Activated gamma-delta T cell treated with Interleukin-2 at 50 U/mL for 16 hours (primary cell): ENCODE measurements at places on chromosomes 12 and 14.

DNA sequence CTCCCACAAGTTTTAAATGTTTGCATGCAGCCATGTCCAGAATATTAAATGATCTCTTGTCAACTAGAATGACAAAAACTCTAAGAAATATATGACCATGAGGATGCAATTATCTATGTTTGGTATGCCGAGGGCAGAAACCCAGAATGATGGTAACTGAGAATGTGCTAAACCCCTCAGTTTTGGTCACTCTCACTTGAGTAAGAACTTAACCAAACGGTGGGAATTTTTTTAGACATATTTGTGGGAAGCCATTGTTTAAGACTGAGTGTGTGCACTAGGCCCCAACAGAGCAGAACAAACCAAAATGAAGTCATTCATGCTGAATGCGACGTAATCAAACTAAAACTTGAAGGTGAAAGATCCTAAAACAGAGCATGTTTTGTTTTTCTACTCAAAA is 1927.9 kb upstream of the SEL1L start:
- no peak for DNase-seq

DNA sequence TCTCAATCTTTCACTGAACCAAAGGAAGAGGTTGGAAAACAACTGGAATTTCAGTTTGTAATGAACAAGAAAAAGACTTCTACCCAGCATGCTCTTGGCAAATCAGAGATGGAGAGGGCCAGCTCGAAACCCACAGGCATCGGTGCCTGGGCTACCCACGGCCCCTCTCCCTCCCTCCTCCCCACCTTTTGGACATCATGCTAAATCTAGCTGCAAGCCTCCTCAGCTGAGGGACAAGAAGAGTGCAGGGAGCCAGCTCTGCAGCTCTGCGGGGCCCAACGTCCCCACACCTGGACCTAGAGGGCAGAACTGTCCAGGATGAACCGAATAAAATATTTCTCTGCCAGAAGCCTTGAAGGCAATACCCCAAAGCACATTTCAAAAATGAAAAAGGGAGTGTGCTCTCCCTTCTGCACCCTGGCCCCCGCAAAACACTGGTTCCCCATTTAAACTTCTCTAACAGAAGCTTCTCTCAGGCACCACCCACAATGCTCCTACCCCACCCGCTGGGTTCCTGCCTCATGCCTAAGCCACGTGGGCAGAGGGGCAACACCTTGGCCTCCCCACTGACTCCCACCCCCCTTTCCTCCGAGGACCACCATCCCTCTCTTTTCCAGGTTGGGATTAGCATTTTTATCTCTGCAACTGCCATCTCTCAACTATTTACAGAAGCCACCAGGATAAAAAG is 8.2 kb downstream of the CAMKK2 start:
- DNase-seq = no peak

DNA sequence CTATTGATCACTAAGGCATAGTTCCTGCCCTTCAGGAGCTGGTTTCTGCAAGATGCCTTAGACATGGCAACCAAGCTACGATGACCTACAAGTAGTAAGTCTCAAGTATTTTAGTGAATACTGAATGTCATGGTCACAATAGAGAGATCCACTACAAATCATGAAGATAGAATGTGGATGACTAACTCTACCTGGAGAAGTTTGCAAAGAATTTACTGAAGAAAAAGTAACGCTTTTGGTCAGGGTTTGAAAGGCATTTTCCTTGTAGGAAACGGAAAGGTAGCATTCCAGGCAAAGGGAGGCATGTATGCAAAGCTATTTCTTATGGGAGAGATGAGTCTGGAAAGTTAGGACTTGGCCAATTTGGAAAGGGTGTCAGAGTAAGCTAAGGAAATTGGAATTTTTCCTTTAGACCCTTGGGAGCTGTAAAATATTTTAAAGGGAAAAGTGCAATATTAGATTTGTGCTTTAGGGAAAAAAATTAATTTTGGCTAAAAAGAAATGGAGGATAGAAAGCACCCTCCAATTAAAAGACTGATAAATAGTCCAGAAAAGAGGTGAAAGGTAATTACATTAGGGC is 377.5 kb downstream of the EGLN3 start:
- DNase-seq = no peak

GRCh38 chr14:95922080-95922479 is 45.4 kb downstream of the TUNAR start:
- DNase-seq = no peak

DNA sequence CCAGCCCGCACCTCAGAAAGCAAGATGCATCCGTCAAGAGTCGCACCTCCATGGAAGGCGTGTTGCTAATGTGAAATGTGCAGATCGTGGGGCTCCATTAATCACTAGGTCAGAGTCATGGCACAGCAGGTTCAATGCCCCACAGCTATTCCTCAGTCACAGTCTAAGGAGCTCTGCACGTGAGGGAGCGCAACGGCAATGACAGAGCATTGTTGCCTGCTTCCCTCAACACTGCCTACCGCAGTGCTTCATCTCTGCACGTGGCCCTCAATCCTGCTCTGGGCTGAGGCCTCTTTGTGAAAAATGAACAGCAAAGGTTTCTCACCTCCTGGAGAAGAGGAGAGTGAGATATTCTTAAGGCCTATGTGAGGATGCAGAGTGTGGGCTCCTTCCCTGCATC is 995.2 kb upstream of the TMEM132C start:
- no peak for DNase-seq
